ENCODE measurements at places on chromosomes 5 and 9.

GRCh38 chr9:33924978-33925797 is 108.2 kb downstream of the UBE2R2 start:
- peak; percentile 30 for DNase-seq

GRCh38 chr9:20524776-20525175 is 97.5 kb downstream of the MLLT3 start:
- DNase-seq: no peak

DNA sequence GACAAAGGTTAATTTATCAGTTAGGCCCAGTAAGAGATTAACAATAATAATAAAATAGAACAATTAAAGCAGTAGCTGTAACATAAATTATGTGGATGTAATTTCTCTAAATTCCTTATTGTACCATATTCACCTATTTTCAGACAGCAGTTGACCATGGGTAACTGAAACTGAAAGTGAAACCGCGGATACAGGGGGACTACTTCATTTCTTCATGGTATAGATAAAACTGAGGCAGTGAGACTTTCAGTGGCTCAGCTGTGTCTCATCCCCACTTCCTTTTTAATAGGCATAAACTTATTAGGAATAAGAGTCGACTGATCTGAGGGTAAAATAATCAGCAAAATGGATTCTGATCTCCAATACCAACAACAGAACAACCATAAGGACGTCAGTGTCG is 174.0 kb upstream of the WWC1 start:
- no peak for DNase-seq

DNA sequence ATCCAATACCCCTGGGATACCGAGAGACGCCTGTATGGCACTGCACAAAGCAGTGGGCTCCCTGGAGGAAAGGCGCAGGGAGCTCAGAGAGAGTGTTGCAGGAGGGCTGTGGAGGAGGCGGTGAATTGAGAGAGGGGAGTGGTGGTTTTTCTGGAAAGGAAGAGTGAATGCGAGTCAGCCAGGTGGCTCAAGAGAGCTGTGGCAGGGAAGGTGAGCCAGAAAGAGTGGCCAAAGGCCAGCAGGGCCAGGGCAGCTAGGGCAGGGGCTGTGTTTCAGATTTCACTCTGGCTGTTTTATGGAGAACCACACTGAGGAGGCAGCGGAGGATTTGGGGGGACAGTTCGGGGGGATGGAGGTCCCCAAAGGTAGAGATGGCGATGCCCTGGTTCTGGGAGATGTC is 13.0 kb upstream of the DAB2IP start:
- no peak for DNase-seq

DNA sequence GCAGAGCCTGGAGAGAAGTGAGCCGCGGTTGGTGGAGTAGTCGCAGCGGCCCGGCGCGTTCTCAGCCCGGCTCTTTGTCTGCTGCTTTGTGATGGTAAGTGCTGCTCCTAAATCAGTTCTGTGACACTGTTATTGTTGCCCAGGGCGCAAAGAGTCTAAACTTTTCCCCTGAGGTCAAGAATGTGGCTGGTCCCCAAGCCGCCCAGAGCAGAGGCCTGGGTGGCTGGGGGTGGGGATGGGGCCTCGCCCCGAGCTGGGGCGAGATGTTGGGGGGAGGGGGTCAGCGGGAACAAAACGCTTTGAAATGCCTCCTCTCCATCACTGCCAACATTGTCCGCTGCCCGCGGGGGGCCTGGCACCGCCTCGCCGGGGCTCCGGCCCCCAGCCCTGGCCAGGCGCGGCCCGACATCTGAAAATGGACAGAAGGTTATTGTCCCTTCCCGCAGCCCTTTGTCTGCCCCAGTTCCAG is 11.7 kb upstream of the CERCAM start:
- no peak for DNase-seq

- DNase-seq: no peak
These were observed 67.3 kb downstream of the ZNF618 start for GRCh38 chr9:113943112-113944009.

DNA sequence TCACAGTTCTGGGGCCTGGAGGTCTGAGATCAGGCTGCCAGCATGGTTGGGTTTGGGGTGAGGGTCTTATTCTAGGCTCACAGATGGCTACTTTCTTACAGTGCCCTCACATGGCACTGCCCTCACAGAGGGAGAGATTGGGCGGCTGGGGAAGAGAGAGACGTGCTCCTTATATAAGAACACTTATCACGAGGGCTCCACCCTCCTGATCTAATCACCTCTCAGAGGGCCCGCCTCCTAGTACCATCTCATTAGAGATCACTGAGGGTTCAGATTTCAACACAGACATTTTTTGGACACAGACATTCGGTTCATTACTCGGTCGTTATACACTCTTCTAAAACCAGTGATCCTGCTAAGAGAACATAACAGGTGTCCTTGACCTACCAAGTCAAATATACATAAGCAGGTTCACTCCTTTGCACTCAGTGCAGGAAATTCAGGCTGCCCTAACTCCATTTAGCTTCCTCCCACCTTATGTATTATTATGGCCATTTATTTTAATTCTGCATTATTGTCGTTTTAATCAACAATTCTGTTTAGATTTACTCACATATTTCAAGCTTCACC is 121.7 kb downstream of the ICE1 start:
- no peak for DNase-seq
